Activated T-helper 1 cell treated with anti-CD3 and anti-CD28 coated beads, Interleukin-2, amount 50 U/mL, for 16 hours (primary cell): ENCODE measurements at places on chromosomes 4 and X.

DNA sequence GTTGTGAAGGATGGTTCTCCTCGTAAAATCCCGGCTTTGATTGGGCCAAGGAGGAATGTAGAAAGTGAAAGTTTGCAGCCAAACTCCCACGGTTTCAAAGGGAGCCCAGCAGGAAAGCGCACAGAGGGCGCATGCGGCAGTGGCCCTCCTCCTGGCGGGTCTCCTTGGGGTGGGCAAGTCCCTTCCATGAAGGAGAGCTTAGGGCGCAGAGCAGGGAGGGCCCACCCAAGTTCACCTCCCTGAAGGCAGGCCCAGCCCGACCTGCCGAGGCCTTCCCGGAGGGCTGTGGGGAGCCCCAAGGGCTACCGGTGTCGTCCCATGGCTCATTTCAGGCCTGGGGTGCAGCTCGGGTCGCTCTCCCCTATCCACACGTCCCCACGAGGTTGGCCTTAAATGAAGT is 2.0 kb downstream of the PDZD4 start:
- DNase-seq = no peak

- no peak for DNase-seq
These were observed 360.5 kb upstream of the SLC7A11 start for GRCh38 chr4:138602664-138603063.

DNA sequence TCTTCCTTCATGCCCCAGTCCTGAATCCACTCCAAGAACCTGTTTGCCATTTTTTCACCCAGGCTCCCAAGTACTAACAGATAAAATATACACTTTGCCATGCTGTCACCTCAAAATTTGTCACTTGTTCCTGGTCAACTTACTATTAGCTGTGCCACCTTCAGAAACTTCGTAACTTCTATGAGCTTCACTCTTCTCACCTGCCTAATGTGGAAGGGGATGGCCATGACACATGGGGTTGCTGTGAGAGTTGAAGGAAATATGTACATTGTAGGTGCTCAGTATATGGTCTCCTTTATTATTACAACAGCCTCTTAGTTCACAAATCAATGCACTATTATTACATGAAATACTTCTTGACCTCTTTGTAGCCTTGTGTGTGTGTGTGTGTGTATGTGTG is 10.4 kb downstream of the TMSB4X start:
- no peak for DNase-seq

DNA sequence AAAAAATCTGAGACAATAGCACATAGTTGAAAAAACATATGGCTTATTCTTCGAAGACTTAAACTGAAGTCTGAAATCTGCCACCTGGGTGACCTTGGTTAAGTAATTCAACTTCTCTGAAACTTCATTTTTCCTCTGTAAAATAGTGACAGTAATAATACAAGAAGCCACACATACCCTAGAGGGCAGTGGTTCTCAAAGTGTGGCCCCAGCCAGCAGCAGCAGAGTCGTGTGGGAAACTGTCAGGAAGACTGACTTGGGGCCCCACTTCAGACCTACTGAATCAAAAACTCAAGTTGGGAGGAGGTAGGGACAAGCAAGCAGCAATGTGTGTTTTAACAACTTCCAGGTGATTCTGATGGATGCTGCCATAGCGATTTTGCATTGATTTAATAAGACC is 249.9 kb downstream of the HNRNPD start:
- no peak for DNase-seq

- no peak for DNase-seq
These were observed 7.4 kb upstream of the BRS3 start for GRCh38 chrX:136480383-136480782.

GRCh38 chr4:26372076-26372475 is 51.3 kb downstream of the RBPJ start:
- no peak for DNase-seq

GRCh38 chr4:148238811-148239493 is 203.3 kb downstream of the NR3C2 start:
- DNase-seq = no peak

DNA sequence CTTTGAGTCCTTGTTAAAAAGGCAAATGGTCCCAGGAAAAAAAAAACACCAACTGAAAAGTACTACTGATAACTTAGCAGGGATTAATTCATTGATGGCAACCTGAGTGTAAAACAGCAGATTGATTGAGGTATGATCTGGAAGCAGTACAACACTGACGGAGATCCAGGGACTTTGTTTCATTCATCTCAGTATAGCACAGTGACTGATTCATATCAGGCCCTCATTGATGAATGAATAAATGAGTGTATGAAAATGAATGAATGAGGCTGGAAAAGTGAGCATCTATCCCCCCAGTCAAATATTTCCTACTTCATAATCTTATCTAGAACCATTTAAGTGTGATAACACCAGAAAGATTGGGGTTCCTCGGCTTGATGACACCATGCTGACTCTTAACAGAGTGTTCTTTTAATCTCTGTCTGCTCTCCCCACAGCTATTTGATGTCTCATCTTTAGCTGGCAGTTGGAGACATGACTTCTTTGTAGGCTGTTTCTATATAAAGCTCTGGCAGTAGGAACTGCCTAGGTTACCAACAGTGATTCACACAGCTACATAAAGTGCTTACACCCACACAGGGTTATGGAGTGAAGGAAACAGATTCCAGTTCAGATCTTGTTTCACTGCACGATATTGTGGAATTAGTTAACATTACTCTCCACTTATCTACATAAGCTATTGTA is 18.6 kb upstream of the RNF128 start:
- DNase-seq = no peak

DNA sequence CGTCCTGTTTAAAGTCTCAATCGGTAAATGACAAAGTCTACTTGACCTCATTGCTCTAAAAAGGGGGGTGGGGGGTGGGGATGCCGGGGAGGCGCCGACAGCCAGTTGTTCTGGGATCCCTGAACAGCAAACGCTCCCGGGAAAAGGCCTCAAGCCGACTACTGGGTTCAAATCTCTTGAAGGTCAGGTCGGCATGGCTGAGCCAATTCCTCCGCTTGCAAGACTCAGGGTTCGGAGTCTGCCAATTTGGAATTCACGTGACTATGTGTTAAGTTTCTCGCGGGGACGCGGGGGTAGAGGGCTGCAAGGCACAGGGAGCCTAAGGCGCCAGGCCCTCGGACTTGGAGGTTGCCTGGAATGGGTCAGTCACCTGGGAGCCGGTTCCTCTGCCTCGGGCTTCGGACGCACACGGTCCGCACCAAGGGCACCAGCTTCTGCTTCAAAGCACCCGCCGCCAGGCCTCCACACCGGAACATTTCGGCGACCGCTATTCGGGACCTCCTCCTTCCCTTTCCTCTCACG is 399 bp downstream of the AIFM1 start:
- no peak for DNase-seq

GRCh38 chr4:184320631-184321030 is 103.0 kb upstream of the ENPP6 start:
- DNase-seq = no peak

DNA sequence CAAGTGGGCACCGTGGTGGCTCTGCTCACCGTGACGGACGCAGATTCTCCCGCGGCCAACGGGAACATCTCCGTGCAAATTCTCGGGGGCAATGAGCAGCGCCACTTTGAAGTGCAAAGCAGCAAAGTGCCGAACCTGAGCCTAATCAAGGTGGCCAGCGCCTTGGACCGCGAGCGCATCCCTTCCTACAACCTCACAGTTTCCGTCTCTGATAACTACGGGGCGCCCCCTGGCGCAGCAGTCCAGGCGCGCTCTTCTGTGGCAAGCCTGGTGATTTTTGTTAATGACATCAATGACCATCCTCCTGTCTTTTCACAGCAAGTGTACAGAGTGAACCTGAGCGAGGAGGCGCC is 2.7 kb downstream of the FAT4 start:
- DNase-seq = no peak

- DNase-seq = no peak
These were observed 10.3 kb downstream of the CTBP1 start for GRCh38 chr4:1238676-1239000.

DNA sequence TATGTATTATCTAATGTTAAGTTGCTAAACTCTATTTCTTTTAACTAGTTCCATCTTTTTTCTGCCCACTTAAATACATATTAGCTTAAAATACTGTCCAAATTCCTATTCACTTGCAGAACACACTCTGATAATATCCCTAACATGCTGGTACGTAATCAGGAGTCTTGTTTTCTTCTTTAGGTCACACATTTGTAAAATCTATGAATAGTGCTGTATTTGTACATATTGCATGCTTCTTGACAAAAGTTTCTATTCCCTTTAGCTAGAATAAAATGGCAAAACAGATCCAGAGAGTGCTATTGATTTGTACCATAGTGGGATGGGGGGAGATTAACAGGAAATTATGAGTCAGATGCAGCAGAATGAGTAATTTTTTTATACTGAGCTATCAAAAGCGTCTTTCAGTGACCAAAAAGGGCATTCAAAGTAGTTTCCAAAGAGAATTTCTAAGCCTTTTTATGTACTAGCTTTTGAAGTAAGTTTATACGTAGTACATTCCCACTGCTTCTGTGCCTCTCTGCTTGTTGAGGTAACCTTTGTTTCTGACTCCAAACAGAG is 126.5 kb downstream of the PTPN13 start:
- no peak for DNase-seq

GRCh38 chr4:188417181-188417580 is 277.9 kb downstream of the TRIML1 start:
- no peak for DNase-seq

GRCh38 chr4:39713691-39714090 is 15.8 kb downstream of the UBE2K start:
- no peak for DNase-seq

- no peak for DNase-seq
These were observed 38.6 kb downstream of the ALG13 start for GRCh38 chrX:111719426-111720210.

DNA sequence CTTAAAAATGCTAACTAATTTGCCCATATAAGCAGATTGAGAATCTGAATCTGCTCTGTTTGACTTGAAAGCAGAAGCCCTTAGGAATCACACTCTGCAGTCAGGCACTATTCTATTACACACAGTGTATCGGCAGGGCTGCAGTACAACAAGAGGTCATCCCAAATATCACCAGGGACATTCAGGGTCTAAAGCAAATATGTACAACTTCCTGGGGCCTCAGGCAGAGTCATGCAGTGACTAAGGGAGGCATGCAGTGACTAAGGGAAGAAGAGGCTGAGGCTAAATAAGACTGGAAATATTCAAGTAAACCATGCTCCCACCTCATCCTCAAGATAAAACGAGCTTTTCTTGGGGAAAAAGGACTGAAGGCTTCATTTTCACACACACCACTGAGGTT is 20.9 kb downstream of the MAPK10 start:
- no peak for DNase-seq

DNA sequence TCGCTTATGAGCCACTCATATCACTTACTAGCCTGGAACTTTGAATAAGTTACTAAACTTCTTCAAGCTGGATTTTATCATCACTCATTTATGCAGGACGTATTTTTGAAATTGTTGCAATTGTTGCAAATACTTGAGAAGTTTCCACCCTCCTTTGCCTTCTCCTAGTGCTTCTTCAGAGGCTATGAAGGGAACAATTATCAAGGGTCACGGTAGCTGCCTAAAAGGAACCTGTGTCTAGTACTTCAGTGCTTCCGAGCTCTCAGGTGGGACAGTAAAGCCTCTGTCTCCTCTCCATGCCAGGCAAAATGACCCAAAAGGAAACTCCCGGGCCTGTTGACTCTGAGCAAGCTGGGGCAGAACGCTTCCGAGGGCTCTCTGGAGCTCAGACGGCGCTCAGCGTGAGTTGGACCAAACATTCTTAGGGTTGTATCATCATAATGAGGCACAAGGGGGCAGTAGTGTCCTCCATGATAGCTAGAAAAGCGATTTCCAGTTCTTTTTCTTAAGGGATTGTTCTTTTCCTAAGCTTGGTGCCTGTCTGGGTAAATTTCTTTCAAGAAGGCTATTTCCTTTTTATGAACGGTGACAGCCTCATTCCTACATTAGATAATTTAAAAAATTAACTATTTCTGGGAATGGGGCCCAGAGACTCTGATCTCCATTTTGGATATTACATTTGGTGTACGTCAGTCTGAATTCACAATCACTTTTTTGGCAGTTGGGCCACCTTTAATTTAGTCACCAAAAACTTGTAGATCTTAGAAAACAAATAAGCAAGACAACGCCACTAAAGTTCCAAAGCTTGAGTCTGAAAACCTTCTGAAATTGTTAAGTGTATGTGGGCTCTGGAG is 73.1 kb downstream of the PACRGL start:
- DNase-seq = no peak

- DNase-seq = no peak
These were observed 64.9 kb upstream of the ADRA2C start for GRCh38 chr4:3701271-3701734.

DNA sequence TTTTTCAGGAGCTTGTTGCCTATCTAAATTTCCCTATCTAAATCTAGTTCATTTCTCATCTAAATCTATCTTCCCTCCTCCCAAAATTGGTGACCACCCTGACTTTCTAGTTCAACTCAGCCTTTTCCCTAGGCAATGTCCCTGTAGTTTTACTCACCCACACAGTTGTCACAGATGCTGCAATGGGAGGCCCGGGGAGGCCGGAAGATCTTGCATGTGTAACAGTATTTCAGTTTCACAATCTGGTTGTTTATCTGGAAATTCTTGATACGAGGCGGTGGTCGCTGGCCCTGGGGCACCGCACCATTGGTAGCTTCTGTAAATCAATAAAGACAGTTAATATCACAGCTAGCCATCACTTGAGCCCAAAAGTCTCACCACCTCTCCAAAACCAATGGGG is 20.2 kb downstream of the ZDHHC9 start:
- DNase-seq = no peak

GRCh38 chr4:11470438-11471045 is 41.8 kb upstream of the HS3ST1 start:
- DNase-seq = no peak

- DNase-seq = no peak
These were observed 29.9 kb upstream of the MSANTD1 start for GRCh38 chr4:3218824-3219760.

GRCh38 chr4:169100670-169101101 is 90.6 kb upstream of the CBR4 start:
- DNase-seq = no peak

- DNase-seq = no peak
These were observed 32.1 kb downstream of the ASB5 start for GRCh38 chr4:176236946-176237345.

GRCh38 chrX:69813677-69814076 is 197.8 kb downstream of the EDA start:
- no peak for DNase-seq

- DNase-seq = no peak
These were observed 14.3 kb downstream of the FAM9C start for GRCh38 chrX:13029887-13030771.

DNA sequence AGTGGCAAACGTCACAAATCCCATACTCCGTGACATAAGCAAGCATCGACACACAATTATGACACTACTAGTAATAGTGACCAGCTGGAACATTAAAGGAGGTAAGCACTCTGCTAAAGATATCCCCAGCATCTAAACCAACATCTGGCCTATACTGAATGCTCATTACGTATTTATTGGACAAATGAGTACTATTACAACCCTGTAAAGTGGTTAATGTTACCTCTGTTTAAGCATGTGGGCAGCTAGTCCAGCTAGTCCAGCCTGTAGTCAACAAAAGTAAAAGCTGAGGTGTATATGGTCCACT is 419 bp upstream of the RPGR start:
- DNase-seq = no peak

- no peak for DNase-seq
These were observed 95.9 kb upstream of the RPS6KA3 start for GRCh38 chrX:20362268-20363267.
